Right lung (tissue), 10 donors: ENCODE measurements at places on chromosomes 12 and 14. TPM values are rescaled to one million over a fixed set of nuclear protein-coding genes. Genes with fewer than 3 reads are reported as not detected.

Gene JPH4
- polyA plus RNA-seq: 0.99 TPM

DNA sequence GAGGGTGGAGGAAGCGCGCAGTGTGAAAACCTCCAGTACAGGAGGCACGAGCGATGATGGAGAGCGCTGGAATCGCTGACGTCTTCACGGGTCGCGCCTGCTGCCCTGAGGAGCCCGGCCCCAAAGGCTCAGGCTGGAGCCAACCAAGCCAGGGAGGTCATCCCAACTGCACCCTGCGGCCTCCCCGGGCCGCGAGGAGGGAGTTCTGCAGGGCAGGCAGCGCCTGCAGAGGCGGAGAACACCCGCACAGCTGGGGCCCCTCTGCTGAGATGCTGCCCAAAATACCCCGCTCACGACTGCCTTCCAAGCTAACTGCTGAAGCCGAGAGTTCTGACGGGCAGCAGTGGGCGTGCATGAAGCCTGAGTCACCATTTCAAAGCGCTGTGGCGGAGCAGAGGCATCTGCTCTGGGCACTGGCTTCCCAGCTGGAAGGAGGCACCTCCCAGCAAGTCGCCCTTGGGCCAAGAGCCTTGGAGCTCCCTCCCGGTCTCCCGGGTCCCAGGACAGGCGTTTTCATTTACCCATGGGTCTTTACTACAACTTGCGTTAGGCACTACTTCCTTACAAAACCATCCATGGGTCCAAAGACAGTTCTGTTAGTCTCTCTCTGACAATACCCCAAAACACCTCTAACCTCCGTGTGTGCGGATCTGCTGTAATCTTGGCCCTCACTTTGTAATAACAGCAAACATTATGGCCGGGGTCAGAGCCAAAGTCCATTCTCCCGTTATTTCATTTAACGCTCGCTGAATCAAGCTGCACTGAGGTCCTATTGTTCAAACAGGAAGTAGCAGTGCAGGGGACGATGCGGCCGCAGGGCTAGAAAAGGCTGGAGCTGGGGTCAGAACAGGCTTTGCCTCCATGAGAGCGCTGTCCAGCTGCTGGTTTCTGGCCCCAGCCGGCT is 60.1 kb upstream of the RIMBP2 start:
- DNase-seq: peak; percentile 46

GRCh38 chr12:58105225-58106119 is 164.1 kb downstream of the ATP23 start:
- DNase-seq: no peak

- no peak for DNase-seq
Measured at GRCh38 chr12:125329239-125330102, 264.2 kb downstream of the AACS start.
